ENCODE measurements at places on chromosomes 16 and 17.

DNA sequence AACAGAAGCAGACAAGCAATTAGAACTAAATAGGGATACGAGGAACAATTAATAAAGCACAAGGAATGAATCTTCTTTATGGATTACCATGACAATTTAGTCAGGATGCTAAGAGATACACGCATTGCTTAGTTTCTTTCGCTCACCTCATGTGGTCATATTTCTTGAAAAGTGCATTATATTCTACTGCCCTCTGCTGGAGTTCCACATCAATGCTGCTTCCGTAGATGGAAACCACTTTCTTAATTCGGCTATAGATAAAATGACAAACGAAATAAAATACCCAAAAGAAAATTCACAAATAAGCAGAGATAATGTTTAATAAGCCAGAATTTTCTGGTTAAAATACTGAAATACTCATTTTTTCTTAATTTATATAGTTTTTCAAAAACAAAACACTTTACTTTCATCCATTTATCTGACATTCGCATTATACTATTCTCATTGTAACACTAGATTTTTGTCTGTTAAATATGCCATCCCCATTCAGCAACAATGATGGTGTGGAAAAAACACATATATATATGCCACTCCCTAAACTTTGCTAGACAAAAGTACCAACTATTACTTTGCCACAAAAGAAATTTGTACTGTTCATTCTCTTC lies 22.0 kb upstream of the PHLPP2 start:
- no peak for DNase-seq

- DNase-seq, result no peak
These were observed 158.8 kb upstream of the GSE1 start for GRCh38 chr16:85454171-85454872.

- no peak for DNase-seq
These were observed 79.0 kb downstream of the HS3ST3A1 start for GRCh38 chr17:13522749-13523148.

DNA sequence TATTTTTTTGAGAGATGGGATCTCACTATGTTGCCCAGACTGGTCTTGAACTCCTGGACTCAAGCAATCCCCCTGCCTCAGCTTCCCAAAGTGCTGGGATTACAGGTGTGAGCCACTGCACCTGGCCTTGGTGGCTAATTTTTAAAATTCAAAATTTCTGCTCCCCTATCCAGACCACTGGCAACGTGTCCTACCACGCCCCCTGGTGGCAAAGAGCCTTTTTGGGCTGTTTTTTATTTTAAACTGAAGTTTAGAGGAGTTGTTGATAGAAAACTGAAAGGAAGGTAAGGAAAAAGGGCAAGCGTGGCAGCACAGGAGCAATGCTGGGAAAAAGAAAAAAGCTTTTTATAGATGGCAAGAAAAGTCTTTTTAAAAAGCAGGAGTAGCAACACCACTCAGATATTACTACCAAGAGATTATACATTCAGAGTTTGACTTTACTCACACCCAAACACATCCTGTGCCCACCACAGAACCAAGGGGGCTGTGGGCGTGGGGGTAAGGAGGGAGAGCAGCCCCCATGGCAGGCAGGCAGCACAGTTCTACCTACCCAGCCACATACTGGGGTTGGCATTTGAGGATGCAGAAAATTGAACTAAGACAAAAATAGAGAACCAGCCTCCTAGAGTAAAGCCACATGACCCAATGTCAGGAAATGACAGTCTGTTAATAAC lies 4.2 kb upstream of the MXRA7 start:
- no peak for DNase-seq

- no peak for DNase-seq
These were observed 99.1 kb downstream of the KCNJ2 start for GRCh38 chr17:70268383-70268782.

- peak; percentile 90 for DNase-seq
These were observed 182.0 kb downstream of the SEC14L1 start for GRCh38 chr17:77322514-77323412.

- DNase-seq, result no peak
These were observed 7.0 kb upstream of the ZNF652 start for GRCh38 chr17:49369089-49369488.
